ENCODE measurements at places on chromosomes 7 and 10.

DNA sequence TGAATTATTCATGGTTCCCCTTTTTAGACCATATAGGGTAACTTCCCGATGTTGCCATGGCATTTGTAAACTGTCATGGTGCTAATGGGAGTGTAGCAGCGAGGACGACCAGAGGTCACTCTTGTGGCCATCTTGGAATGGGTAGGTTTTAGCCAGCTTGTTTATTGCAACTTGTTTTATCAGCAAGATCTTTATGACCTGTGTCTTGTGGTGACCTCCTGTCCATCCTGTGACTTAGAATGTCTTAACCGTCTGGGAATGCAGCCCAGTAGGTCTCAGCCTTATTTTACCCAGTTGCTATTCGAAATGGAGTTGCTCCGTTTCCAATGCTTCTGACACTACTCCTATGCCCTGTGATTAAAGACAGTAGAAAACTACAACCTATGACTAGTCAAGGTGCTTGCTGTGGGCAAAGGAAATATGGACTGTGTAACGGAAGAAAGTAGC, 18.8 kb upstream of the PAXIP1 start:
- no peak for DNase-seq

GRCh38 chr10:93315246-93315645, 166.9 kb downstream of the MYOF start:
- no peak for DNase-seq

- DNase-seq: no peak
Observed at GRCh38 chr10:124129471-124129870, 36.1 kb upstream of the CHST15 start.

- DNase-seq: no peak
Observed at GRCh38 chr10:6044751-6045313, 17.3 kb downstream of the IL2RA start.

DNA sequence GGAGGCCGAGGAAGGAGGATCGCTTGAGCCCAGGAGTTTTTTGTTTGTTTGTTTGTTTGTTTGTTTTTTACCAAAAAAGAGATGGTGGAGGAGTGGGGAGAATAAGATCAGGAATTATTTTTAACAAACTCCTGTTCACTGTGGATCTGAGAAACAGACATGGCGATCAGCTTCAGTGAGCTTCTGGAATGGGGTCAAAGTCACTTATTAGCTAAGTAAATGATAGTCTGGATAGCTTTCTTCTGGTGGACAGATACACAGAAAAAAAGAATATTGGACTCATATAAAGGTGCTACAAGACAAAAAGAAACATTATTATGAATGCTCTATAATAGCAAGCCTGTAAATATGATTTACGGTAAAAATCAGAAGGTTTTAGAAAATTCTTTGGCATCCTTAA, 85.1 kb downstream of the POU6F2 start:
- DNase-seq: no peak

GRCh38 chr7:134902058-134902457, 84.2 kb upstream of the AGBL3 start:
- DNase-seq: no peak

- DNase-seq: no peak
Observed at GRCh38 chr10:33416691-33417090, 82.2 kb upstream of the NRP1 start.

DNA sequence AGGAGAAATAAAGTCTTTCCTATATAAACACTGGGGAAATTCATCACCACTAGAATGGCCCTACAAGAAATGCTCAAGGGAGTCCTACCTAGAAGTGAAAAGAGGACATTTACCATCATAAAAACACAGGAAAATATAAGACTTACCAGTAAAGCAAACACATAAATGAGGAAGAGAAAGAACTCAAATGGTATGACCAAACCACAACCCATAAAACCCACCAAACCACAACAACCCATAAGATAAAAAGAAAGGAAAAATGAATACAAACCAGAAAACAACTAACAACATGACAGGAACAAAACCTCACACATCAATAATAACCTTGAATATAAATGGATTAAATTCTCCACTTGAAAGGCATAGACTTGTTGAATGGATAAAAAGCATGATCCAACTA, 71.9 kb upstream of the DIP2C start:
- DNase-seq: no peak

GRCh38 chr7:107951896-107952295, 51.1 kb downstream of the LAMB1 start:
- no peak for DNase-seq

DNA sequence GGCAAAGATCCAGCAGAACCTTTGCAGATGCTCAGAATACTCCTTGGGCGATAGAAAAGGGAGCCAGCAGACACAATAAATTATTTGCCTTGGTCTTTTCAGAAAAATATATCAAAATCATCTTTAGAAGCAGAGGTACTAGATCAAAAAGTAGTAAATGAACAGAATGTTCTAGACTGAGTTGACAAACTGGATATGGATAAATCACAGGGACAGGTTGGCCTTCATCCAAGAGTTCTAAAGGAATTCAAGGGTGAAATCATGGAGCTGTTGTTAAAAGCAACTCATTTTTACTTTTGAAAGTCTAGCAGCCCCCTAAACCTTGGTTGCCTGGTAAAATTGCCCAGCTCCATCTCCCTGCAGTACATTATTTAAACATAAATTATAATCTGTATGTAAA, 99.1 kb downstream of the PLCE1 start:
- no peak for DNase-seq

DNA sequence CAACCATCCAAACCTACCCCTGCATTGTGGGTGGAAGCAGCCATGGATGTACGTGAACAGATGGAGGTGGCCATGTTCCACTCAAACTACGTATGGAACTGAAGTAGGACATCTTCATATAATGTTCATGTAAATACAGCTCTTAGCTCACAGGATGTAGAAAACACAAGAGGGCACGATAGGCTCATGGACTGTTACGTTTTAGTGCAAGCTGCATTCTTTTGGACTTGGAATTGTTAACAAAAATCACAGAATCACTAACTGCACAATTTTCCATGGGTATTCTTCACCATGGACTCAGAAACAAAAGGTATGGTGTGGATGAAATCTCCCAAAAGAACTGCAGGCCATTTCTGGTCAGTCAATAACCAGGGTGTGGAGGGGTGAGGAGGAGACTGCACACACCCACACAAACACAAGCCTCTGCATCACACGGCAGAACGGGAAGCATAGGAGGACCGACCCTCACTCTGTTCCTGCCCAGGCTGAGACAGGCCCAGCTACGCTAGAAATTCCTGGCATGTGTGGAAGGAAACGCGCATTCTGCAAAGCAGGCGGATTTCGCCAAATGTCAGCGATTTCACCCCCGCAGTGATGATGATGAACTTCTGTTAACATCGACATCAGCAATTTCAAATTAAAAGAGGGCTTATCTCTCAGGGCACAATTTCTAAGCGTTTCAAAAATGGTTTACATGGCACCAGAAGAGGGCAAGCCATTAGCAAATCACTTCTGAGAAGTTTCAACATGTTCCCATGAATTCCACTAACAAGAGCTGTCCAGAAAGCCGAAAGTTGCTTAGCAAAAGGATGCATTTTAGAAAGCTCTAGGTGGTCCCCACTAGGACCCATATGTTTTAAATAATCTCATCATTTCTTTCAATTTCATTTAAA, 149.0 kb downstream of the TNS3 start:
- no peak for DNase-seq
